ENCODE measurements at places on chromosomes 13 and 19. TPM values are rescaled to one million over a fixed set of nuclear protein-coding genes. Genes with fewer than 3 reads are reported as not detected.

Gene TEX26
- polyA plus RNA-seq, result not detected

Gene ZNF30
- polyA plus RNA-seq, result 1.1 TPM

Gene FCGBP
- polyA plus RNA-seq, result not detected

Gene ZNF333
- 16.4 TPM for polyA plus RNA-seq

Gene EBI3
- 1.2 TPM for polyA plus RNA-seq

Gene CRX
- polyA plus RNA-seq, result not detected

Gene CRLF1
- 6.6 TPM for polyA plus RNA-seq

Gene KASH5
- not detected for polyA plus RNA-seq

Gene KRI1
- polyA plus RNA-seq, result 8.4 TPM

Gene SIGLEC9
- polyA plus RNA-seq, result not detected

DNA sequence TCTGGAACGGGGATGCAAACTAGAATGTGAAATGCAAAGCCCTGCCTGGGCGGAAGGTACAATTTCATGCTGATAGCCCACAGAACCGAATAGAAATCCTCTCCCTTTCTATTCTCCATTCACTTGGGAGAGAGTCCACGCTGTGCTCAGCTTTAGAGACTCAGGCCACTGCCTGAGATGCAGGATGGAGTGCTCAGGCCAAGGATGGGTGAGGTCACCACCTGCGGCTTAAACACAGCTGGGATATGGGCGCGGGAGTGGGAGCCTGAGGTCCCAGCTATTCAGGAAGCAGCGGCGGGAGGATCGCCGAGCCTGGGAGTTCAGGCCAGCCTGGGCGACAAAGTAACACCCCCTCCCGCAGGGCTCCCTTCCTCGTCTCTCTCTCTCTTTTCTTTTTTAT is 446 bp upstream of the ZNF83 start:
- no peak for DNase-seq

DNA sequence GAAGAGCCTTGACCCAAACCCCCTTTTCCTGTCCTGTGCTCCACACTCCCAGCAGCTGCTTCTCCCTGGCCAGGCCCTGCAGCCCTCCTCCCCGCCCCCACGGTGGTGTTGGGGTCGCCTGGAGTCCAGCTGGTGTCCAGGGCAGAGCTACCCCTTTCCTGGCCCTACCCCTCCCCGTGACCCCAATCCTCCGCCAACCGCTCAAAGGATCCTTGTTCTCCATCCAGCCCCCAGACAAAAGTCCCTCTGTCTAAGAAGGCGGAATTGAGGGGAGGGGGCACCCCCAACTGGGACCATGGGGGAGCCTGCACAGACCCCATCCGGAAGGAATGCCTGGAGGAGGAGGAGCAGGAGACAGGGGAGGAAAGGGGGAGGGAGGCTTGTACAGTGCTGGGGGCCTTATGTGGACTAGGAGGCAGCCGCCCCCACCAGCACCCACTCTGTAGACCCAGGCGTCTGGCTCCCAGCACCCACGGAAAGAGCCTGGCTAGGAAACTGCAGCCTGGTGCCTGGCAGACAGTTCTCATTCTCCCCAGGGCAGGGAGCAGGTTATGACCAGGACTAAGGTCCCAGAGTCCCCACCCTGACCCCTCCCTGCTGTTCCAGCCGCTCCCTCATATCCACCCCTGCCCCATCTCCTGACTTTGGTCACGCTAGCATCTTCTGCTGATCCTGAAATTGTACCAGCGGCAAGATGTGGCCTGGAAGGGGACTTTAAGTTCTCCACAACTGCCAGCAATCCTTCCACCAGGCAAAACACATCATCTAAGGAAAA is at the start of gene FXYD3:
Gene FXYD3 (plus strand): TSS at position 647 of the 775 bp plus-strand sequence. CDS start 3,554 bp downstream, outside the sequence.
- no peak for DNase-seq

- no peak for DNase-seq
Measured at GRCh38 chr13:51249770-51250741, 27.9 kb downstream of the FAM124A start.

DNA sequence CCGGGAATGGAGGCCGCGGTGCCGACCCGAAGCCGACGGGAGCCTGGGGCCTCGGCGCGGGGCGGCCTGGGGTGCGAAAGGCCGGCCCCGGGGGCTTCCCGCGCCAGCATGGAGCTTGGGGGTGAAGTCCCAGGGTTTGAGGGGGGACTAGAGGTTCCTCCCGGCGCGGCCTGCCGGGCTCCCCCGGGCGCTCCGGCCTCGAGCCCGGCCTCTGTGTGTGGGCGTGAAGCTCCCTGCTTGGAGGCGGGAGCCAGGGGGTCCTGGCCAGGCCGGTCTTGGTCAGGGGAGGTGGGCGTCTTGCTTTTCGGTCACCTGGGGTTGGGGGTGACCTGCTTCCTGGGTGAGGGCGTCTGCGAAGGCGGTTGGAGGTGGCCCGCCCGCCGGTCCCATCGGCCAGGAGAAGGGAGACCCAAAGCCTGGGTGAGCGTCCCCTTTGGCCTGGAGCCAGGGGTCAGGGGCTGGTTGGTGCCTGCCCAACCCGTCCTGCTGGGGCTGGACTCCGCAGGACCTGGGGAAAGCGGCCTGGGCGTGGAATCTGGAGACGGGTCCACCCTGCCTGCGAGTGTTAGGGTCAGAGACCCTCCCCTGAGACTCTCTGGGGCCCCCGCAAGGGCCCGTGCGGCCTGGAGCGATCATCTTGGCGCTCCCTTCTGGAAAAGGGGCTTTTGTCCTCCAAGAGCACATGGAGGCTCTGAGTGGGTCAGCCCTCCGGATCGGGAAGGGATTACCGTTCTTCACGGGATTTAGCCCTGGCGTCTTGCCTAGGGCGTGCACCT is 535 bp downstream of the BSG start:
- no peak for DNase-seq

DNA sequence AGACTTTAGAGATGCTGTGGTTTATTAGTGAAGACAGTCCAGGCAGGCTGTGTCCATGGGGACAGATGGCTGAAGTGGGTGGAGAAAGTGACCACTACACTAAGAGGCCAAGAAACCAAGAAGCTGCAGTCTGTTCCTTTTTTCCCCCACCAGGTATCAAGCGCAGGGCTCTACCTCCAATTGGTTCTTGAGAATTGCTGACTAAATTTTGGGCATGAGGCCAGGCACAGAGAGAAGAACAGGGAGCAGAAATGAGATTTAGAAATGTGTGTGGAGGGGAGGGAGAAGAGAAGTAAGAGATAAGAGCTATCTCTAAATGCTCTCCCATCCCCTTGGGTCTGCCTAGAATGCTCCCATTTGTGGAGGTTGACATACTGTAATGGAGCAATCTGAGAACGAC is 12.3 kb upstream of the CYSLTR2 start:
- DNase-seq, result no peak

GRCh38 chr19:43438291-43439031 is 23.8 kb downstream of the TEX101 start:
- DNase-seq, result peak; percentile 98

- no peak for DNase-seq
Measured at GRCh38 chr13:109715902-109716301, 70.5 kb downstream of the IRS2 start.

DNA sequence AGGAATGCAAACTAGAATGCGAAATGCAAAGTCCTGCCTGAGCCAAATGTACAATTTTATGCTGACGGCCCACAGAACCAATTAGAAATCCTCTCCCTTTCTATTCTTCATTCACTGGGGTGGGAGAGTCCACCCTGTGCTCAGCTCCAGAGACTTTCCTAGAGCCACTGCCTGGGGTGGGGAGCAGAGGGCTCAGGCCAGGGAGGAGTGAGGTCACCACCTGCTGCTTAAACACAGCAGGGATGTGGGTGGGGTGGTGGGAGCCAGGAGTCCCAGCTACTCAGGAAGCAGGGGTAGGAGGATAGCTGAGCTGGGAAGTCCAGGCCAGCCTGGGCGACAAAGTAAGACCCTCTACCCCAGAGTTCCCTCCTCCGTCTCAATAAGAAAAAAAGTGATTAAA is 26.9 kb upstream of the ZNF83 start:
- no peak for DNase-seq

- DNase-seq, result no peak
Measured at GRCh38 chr19:15584541-15585115, 30.4 kb upstream of the CYP4F8 start.

- no peak for DNase-seq
Measured at GRCh38 chr19:10431943-10432735, 11.8 kb downstream of the PDE4A start.

GRCh38 chr19:3826163-3826562 is 40.0 kb upstream of the MATK start:
- DNase-seq, result no peak

GRCh38 chr13:66624302-66624701 is 605.8 kb downstream of the PCDH9 start:
- DNase-seq, result no peak

- DNase-seq, result no peak
Measured at GRCh38 chr19:4094291-4094690, 27.6 kb upstream of the ZBTB7A start.

- DNase-seq, result no peak
Measured at GRCh38 chr13:27578121-27579030, 42.0 kb downstream of the LNX2 start.

Measured in BJ (cell line).